ENCODE measurements at places on chromosomes 16 and 17. TPM values are rescaled to one million over a fixed set of nuclear protein-coding genes. Genes with fewer than 3 reads are reported as not detected.
A peak's percentile ranks its signal among the peaks of the same experiment; 100 is the strongest.

DNA sequence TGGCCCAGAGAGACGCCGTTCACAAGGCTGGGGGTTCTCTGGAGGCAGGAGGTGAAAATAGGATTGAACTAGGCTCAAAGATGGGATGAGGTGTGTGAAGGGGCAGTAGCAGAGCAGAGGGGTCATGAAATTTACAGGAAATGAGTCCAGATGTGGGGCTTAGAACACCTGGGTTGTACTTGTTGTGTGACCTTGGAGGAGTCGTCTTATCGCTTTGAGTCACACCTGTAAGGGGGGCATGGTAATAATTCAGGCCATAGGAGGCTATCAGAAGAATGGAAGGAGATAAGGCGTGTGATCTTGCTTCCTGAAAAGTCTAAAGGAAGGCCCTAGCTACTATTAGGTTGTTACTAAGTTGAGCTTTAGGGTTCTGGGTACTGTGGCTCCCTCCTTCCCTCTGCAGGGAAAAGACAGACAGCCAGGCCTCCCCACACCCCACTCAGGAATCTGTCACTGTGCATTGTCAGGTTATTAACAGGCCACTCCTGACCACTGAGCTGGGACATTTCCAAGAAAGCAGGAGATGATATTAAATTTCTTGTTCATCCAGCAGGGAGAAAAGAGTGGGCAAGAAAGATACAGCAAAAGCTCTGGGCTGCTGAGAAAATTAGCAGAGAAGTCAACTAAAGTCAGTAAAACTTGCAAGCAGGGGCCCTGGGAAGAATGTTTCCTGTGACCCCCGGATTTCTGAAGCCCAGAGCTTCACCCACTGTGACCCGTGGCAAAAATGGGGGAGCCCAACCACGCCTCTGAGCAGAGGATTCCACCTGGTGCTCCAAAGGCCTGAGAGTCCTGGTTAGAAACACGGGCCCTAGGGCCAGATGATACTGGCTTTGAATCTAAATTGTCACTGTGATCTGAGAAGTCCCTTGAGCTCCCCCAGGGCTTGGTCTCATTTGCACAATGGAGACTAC is 6.0 kb upstream of the CDC42EP4 start:
- DNase-seq, result no peak

KRT25 gene
- not detected for total RNA-seq

GPRC5C gene
- total RNA-seq, result 13.5 TPM

DNA sequence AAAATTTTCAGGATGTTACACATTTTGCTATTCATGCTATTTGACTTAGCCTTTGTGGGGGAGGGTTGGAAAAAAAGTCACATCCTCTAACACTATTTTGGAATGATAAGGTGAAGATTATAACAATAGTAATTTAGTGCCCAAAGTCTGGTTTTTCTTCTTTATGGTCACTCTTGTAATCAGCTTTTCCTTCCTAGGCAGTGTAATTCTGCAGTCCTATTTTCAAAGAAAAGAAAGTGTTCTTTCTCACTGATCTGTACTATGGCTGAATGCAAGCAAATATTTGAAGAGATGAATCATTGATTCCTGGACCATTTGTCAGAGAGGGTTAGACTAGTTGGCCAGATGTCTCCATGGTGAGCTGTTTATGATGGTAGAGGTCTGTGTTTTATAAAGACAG is 8.4 kb downstream of the RSPRY1 start:
- no peak for DNase-seq

DNA sequence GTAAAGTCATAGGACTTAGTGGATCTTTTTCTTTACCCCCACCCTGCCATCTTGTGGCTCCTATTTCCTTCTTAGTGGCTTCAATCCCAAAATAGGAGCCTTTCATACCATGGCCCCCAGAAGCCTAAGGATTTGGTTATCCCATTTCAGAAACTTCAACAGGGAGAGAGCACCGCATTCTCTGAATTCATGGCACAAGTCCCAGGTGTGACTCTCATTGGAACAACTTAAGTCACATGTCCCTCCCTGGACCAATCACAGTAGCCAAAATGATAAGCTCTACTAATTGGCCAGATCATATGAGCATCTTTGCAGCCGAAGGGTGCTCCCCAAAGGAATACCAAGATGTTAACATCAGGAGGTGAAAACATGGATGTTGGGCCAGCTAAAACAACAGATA is 43.2 kb downstream of the AXIN2 start:
- no peak for DNase-seq

DNA sequence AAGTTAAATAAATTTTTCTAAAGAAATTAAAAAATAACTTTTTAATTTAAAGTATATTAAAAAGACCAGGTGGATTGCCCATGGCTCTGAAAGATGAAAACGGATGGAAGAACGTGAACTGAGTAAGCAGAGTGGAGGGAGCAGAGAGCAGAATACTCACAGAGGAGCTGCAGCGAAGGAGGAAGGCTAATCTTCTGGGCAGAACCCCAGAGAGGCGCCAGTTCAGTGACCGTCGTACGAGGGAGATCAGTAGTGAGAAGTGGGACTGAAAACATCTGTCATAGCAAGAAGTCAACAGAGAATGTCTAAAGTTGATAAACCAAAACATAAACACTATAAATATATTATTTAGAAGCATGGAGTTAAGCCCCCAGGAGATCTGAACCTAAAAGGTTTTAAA is 34.9 kb downstream of the UBE2G1 start:
- peak; percentile 30 for DNase-seq

C17orf100 gene
- total RNA-seq, result 3.9 TPM

HID1 gene
- 5.0 TPM for total RNA-seq

TNRC6C gene
- total RNA-seq, result 14.9 TPM

- no peak for DNase-seq
These were observed 24.0 kb downstream of the GINS2 start for GRCh38 chr16:85664580-85665372.

DNA sequence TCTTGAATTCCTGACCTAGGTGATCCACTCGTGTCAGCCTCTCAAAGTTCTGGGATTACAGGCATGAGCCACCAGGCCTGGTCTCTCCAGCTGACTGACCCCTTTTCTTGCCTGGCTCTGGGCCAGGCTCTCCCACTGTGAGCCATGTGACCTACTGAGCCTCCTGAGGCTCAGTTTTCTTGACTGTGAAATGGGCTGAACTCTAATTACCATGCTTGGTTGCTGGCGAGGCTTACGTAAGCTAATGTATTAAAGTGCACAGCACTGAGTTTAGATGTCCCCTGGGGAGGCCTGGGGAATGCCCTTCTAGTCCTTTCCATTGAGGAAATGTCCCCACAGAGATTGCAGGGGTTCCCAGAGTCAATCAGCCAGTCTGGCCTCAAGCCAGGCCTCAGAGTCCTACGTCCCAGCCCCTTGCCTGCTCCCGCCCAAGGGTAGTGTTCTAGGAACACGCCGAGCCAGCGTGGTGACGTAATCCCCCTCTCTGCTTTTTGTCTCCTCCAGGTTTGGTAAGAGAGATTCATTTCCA is 45.8 kb upstream of the LGALS9 start:
- no peak for DNase-seq

GRCh38 chr17:34579017-34579946 is at the start of gene TMEM132E:
TSS of gene TMEM132E (plus strand) at chr17:34579582. CDS start at chr17:34581077, 1,495 bp downstream.
- peak; percentile 91 for DNase-seq

CNTROB gene
- total RNA-seq, result 48.8 TPM

DNA sequence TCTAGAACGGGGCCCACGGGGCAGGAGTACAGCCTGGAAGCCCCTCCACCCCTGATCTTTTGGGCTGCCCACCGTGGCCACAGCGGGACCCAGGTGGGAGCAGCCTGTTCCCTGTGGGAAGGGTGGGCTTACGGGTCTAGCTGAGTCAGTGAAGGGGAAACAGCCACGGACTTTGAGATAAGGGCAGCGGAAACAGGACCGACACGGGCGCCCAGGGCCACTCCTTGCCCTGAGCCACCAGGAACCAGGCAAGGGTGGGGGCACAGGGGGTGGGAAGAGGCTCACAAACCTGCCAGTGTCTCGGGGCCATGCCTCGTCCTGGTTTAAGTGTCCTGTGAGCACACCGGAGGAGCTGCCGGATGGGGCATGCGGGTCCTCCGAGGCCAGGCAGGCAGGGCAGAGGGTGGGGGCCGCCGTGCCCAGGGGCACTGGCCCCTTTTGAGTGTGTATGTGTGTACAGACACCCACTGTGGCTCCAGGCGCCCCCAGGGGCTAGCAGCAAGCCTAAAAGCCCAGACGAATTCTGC is 47.6 kb upstream of the PVALEF start:
- no peak for DNase-seq

- DNase-seq, result peak; percentile 99
These were observed at the start of gene MRPL12 for GRCh38 chr17:81702934-81703746. TSS of gene MRPL12 (plus strand) at chr17:81703367. CDS start at chr17:81703502, 135 bp downstream.

GRCh38 chr16:58532414-58532813 is 17.1 kb downstream of the SETD6 start:
- DNase-seq, result no peak

DNA sequence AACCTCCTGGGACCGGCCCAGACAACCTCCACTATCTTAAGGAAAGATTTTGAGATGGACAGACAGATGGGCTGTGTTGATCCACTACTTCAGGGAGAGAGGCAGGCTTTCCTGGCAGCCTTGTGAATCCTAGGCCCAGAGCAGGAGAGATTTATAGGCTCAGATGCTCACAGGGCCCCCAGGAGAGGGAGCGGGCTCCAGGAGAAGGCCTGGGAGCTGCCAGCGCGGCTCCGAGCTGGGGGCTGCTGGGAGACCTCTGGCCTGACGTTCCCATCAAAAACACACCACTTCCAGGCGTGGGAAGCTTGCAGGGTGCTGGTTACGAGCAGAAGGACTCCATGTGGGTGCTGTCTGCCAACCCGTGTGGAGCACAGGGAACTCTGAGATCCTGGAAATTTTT is 53.2 kb downstream of the MYH11 start:
- DNase-seq, result no peak

CHST4 gene
- not detected for total RNA-seq

DNA sequence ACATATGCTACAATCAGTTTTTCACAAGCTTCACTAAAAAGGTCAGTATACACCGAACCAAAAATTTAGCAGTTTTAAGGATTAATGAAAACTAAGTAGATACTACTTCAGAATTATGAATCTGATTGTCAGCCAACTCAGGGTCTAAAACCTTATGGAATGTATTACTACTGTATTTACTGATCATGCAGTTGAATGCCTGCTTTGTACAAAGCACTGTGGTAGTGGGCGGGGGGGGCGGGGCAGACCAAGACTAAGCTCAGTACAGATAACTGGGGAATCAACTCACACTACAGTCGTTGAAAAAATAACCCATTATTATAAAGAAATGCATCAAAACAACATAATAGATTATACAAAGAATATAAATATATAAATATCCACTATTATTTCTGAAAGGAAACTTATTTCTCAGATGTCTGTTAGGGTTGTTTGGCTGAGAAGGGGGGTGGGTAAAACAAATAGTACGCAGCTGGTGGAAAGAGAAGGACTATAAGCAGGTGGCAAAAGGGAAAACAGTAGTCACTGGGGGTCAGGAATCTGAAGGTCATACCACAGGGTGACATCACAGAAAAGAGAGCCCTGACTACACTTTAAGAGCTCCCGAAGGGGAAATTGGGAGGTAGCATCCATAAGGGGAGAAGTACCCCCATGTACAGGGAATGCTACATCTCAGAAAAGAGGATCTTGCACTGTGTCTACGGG is 109.4 kb upstream of the AXIN2 start:
- DNase-seq, result no peak

DNA sequence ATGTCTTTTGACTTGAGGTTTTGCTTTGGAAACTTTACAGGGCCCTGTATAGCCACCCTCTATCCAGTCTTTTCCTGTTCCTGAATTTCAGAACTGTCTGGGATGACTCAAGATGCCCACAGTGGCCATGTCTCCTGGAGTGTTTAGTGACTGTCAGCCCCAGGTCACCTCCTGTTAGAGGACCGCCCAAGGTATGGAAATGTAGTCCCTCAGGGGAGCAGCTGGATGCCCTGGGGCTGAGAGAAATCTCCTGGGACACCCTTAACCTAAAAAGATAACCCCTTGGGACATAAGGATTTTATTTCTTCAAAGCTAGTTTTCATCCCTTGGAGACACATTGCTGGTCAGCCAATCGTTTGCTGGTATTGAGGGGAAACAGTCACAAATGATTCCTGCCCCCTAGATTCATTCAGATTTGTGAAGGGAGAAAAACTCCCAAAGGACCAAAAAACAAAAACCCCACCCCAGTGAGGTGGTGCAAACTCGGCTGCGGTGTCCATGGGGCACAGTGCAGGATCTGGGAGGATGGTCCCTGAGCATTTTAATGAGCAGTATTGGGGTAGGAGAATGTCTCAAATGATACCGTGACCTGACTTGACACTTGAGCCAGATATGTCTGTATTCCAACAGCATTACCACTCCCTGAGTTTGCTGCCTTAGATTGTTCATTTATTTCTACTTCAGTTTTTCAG is 1.7 kb downstream of the ZNF267 start:
- no peak for DNase-seq

- DNase-seq, result no peak
These were observed 18.8 kb upstream of the ERN1 start for GRCh38 chr17:64148699-64149098.

DNA sequence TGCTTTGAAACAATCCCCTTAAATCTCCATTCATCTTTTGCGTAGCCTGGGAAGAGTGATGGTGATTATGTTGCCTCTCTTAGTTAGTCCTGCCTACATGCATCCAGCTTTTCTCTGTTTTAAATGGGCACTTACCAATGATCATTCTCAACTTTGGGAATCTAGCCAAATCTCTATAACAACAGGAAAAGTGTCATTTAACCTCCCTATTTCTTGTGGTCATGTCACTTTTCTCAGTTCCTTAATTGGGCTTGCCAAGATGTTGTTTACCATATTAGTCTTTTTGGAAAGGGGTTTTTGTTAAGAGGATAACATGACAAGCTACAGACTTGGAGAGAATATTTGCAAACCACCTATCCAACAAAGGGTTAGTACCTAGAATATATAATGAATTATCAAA is 15.6 kb upstream of the CLEC10A start:
- no peak for DNase-seq

DNA sequence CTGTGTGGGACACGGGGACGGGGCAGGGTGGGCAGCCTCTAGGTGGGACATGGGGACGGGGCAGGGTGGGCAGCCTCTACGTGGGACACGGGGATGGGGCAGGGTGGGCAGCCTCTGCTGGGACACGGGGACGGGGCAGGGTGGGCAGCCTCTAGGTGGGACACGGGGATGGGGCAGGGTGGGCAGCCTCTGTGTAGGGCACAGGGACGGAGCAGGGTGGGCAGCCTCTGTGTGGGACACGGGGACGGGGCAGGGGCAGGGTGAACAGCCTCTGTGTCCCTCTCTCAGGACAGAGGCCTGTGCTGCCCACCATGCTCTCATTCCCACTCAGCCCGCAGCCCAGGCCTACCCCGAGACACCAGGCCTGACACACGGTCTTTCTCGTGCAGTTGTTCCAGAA is 16.9 kb upstream of the MRPL38 start:
- DNase-seq, result no peak

- no peak for DNase-seq
These were observed 35.4 kb upstream of the SHISA6 start for GRCh38 chr17:11205659-11206058.

KRT28 gene
- total RNA-seq, result not detected
